Stimulated activated CD4-positive, alpha-beta T cell treated with anti-CD3 and anti-CD28 coated beads, TNF-alpha, amount 100 ng/mL, for 48 hours (primary cell): ENCODE measurements at places on chromosomes 5 and 9.

DNA sequence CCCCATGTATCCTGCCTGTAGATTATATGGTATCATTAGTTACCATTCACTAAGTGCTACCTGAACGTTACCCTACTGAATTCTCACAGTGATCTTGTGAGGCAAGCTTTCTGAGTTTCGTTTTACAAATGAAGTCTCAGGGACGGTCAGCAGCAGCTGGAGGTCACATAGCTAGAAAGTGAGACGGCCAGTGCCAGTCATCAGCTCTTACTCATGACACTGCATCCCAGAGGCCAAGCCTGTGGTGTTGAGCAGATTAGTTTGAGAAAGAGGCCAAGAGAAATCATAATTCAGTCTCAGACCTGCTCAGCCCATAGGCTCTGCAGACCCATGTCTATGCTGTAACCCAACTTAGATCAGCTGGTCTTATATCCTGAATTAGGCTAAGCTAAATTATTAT, 95.7 kb upstream of the EGFLAM start:
- DNase-seq = no peak

GRCh38 chr5:176371621-176372539, 6.6 kb downstream of the ARL10 start:
- no peak for DNase-seq

DNA sequence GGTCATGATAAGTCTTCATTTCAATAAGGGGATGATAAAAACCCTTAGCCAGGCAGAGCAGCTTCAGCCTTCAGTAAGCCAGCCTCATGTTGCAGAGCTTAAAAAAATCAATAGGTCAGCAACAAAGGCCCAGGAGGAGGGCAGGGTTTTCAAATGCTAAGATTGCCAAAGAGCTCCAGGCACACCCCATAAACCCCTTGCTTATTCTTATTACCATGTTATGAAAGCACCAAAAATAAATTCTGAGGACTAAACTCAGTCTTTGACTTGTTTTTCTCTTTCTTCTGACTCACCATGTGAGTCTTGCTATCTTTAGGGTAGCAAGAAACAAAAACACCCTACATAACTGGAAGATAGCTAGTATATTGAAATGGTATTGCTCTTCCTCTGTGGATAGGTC, 317.1 kb downstream of the KCTD16 start:
- DNase-seq = no peak

DNA sequence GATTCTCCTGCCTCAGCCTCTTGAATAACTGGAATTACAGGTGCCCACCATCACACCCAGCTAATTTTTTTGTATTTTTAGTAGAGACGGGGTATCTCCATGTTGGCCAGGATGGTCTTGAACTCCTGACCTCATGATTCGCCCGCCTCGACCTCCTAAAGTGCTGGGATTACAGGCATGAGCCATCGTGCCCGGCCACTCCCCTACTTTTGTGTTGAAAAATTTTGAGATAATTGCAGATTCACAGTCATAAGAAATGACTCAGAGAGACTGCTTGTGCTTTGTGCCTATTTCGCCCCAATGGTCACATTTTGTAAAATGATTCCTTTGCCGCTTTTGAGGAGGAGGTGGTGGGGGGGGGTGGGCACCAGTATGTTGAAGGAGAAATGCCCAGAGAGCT, 48.1 kb upstream of the SH3PXD2B start:
- DNase-seq = no peak

DNA sequence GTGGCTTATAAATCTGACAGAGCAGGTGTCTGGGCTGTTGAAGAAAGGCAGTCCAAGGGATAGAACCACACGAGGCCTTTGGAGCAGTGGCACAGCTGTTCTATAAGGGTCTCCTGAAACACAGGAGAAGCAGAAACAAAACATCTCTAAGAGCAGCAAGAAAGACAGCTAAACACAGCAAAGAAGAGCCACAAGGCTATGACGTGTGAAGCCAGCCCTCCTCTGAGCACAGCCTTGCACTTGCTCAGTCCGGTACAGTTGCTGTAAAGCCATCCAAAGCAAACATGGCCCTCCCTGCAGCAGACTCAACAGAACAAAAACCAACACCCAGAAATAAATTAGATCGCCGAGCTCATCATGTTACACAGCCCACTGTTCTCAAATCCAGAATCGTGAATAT, 2.6 kb upstream of the GZMK start:
- no peak for DNase-seq

- no peak for DNase-seq
Observed at GRCh38 chr5:36908544-36909260, 32.1 kb downstream of the NIPBL start.

GRCh38 chr5:154264549-154265196, 74.1 kb downstream of the GALNT10 start:
- no peak for DNase-seq

DNA sequence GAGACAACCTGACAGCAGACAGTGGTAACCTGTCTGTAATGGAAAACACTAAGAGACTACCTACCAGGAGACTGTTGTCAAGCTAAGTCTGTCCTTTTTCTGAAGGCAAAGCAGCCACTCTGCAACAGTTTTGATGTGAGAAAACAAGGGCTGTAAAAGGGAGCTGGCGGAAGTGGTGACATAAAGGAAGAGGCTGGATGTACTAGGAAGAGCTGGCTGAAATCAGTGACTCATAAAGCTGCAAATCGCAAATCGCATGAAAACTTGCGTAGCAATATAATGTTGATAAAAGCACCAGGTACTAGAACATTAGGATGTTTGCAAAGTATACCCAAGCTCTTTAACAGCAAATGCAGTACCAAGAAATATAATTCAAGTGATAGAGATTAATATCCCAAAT, 1.4 kb downstream of the NSUN2 start:
- no peak for DNase-seq

- DNase-seq = no peak
Observed at GRCh38 chr9:117763314-117763713, 59.1 kb downstream of the TLR4 start.

DNA sequence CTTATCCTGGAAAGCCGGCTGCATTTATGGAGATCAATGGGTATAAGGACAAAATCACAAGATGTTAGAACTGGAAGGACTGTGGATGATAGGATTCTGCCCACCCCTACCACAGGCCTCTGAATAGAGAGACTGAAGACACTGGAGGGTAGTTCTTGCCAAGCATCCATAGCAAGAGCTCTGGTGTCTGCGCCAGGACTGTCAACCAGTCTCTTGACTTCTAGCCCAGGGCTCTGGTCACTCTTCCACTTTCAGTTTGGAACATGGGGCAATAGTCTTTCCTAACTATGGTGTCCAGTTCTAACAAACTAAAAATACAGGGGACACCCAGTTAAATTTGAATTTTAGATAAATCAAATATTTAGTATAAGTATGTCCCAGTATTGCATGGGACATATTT, 23.4 kb downstream of the LARP1 start:
- DNase-seq = no peak

DNA sequence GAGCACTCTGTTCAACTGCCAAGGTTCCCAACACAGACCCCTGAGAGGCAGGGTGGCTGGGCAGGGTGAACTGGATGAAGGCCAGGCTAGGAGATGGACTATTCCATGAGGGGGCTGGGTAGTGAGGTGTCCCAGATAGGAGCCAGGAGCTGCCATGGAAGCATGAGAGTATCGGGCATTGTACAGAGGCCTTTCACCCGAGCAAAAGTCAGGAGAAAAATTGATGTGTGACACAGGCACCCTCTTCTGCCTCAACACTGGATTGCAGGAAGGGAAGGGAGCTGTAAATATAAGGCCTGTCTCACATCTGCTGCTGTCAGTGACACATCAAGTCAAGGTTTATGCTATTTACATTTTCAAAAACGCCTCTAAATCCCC, 74.6 kb downstream of the UBAP1 start:
- no peak for DNase-seq

GRCh38 chr9:91408475-91408874, 15.2 kb downstream of the NFIL3 start:
- no peak for DNase-seq

GRCh38 chr9:117548556-117548955, 133.7 kb upstream of the ASTN2 start:
- no peak for DNase-seq

DNA sequence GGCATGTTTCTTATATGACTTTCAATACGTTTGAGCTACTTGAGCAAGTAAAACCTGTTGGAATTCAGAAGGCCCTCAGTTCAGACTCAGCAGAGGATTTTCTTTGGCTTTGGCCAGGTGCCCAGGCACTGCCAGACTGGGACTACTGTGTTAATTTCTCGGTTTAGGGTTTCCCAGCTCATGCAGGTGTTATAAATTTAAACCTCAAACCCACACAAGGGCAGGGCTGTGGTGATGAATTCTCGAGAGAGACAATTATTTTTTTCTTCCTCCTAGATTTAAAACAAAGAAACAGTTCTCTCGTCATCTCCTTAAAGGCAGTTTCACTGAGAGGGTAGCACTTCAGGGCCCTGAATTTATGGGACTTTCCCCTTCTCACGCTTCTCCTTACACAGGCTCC, 406.0 kb upstream of the PIK3R1 start:
- no peak for DNase-seq

DNA sequence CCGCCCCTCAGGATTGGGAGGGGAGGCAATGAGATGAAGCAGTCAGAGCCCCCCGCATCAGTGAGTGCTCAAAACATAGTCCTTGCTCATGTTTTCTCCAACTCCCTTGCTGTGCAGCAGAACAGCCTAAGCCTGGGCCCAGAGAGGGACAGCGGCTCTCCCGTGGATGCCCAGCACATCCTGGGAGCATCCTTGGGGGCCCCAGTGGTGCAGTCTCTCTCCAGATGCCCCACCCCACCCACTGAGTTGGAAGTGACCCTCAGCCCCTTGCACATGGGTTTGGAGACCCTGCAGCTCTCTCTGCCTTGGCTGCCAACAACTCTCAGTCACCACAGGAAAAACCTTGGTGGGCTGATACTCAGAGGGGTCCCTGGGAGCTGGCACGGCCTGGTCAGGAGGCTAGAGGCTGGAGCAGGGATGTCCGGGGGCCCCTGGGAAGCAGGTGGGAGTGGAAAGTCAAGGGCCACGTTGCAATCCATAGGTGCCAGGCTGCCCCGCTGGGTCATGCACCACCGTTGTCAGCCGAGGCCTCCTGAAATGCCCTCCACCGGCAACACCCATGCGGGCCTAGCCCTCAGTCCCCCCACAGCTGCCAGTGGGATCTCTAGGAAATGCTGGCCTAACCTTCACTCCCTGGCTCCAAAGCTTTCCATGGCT, 242.5 kb downstream of the PBX3 start:
- no peak for DNase-seq

- no peak for DNase-seq
Observed at GRCh38 chr5:142405814-142406395, 81.1 kb upstream of the SPRY4 start.

- DNase-seq = no peak
Observed at GRCh38 chr9:89755821-89756220, 151.0 kb downstream of the GADD45G start.

DNA sequence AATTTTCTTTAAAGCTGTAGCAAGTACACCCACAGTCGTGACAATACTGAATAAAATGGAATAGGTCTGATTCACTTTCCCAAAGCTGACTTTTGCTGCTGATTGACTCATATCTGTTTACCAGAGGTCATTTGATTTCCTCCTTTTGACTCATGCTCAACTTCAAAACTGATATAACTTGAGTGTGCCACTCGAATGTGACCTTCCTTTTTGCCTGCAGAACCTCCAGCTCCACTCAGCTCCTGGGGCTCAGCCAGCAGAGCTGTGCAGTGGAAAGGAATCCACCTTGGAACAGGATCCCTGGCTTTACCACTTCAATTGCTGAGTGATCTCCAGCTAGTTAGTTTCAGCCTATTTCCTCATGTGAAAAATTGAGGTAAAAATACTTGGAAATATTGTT, 84.1 kb downstream of the FEM1C start:
- DNase-seq = peak; percentile 16

- DNase-seq = no peak
Observed at GRCh38 chr9:130255631-130256134, 9.9 kb upstream of the HMCN2 start.

- DNase-seq = no peak
Observed at GRCh38 chr5:97874491-97874890, 691.4 kb upstream of the RIOK2 start.

DNA sequence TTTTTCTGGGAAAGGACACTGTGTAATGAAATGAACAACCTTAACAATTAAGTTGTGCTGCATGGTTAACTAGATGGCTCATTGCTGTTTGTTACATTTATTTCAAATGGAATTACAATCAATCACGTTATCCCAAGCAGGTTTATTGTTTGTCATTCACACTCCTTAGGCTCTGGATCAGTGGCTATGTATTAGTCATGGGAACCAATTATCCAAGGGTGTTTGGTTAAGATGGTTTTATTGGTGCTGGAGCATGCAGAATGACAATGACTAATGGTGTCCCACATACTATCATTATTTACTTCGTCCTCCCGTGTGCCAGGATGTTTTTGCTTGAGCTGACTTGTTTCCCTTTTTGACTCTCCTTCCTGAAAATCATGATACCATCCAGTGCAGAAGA, 10.6 kb upstream of the TRPC7 start:
- DNase-seq = no peak

- DNase-seq = no peak
Observed at GRCh38 chr5:67996596-67996995, 219.0 kb upstream of the PIK3R1 start.

GRCh38 chr9:119360237-119360636, 9.0 kb downstream of the BRINP1 start:
- no peak for DNase-seq

- no peak for DNase-seq
Observed at GRCh38 chr9:127300886-127301447, 36.4 kb downstream of the GARNL3 start.

DNA sequence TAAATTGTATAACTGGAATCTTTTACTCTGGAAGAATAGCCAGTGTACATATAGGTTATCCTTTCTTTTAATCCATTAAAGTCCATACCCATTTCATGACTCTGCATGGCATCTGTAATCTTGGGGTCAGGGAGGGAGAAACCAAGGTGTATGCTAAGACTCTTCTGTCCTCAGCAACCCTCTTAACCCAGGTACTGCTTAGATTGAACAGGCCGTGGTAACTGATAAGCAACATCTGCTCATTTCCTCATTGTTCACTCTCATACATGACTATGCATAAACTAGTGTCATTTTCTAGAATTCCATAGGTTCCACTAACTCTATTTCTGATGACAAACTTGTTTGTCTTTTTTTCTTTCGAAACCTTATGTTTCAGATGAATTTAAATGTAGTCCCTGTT, 69.3 kb upstream of the IFNE start:
- DNase-seq = no peak

- no peak for DNase-seq
Observed at GRCh38 chr9:117093891-117094844, 320.7 kb downstream of the ASTN2 start.

DNA sequence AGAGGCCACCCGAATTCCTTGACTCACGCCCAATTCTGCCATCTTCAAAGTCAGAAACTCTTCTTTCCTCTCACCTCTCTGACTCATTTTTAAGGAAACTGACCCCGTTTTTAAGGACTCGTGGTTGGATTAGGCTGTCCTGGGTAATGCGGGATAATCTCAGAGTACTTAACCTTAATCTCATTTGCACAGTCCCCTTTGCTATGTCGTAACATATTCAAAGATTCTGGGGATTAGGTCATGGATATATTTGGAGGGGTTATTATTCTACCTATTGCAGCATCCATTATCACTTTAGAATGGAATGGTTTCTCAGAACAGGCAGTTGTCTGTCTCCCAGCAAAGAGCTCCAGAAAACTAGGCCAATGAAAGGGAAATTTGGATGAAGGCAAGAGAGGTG, 80.8 kb upstream of the IL12B start:
- no peak for DNase-seq

- no peak for DNase-seq
Observed at GRCh38 chr5:81794226-81794625, 43.3 kb upstream of the SSBP2 start.
